Stimulated activated CD8-positive, alpha-beta memory T cell treated with anti-CD3 and anti-CD28 coated beads, Interleukin-4, amount 100 ng/mL, for 4 hours (primary cell): ENCODE measurements at places on chromosomes 2 and 18.
A peak's percentile ranks its signal among the peaks of the same experiment; 100 is the strongest.

- DNase-seq: no peak
Observed at GRCh38 chr2:233482616-233483015, 84.0 kb downstream of the USP40 start.

GRCh38 chr2:168564641-168565040, 108.6 kb downstream of the CERS6 start:
- no peak for DNase-seq

- DNase-seq: no peak
Observed at GRCh38 chr2:62293151-62293489, 97.2 kb downstream of the B3GNT2 start.

- no peak for DNase-seq
Observed at GRCh38 chr2:16090650-16091575, 150.6 kb downstream of the MYCN start.

GRCh38 chr18:23504720-23505119, 1.4 kb downstream of the RMC1 start:
- DNase-seq: no peak

- no peak for DNase-seq
Observed at GRCh38 chr2:196729418-196729817, 70.1 kb downstream of the GTF3C3 start.

DNA sequence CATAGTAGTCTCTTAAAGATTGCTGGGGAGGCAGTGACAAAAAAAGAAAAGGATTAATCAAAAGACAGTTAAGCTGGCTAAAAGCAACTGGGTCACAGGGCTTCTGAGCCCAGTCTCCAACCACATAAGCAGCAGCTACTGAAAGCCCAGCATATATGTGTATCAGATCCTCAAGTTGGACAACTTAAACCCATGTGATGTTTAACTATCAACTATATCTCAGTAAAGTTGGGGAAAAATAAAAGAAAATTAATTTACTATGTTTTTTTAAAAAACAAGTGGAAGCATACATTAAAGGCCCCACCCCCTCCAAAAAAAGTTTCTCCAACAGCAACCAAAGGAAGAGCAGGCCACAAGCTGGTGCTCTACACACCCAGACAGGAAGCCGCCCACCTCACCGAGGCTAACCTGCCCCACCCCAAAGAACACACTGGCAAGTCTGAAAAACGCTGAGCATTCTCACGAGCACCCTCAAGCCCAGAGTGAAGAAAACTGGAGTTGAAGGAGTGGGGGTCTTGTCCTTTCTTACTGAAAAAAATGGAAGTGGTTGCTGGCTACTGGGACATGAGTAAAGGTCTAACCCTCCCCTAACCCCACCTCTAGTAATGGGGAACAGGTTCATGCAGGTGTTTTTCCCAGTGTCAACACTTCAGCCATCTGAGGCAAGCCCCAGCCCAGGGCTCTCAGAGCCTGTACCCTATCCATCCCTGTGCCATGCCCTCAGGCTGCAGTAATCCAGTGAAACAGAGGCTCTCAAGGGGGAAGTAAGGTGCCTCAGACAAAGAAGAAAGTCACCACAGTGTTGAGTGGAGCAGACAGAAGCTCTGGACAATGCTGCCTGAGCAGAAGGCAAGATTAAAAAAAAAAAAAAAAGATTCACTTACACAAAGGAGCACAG, 106.3 kb downstream of the GYPC start:
- peak; percentile 7 for DNase-seq
